Stimulated activated CD8-positive, alpha-beta memory T cell treated with anti-CD3 and anti-CD28 coated beads, Interleukin-12 subunit alpha, Interleukin-12 subunit beta, amount 100 ng/mL, for 1 hour (primary cell): ENCODE measurements at places on chromosomes 11 and 22.

- DNase-seq = no peak
These were observed 3.2 kb downstream of the TSSK2 start for GRCh38 chr22:19134176-19134831.

GRCh38 chr11:133318221-133318620 is 214.1 kb downstream of the OPCML start:
- DNase-seq = no peak

GRCh38 chr11:32213223-32213622 is 122.3 kb downstream of the RCN1 start:
- no peak for DNase-seq

GRCh38 chr11:90500922-90501568 is 278.2 kb upstream of the CHORDC1 start:
- DNase-seq = no peak

DNA sequence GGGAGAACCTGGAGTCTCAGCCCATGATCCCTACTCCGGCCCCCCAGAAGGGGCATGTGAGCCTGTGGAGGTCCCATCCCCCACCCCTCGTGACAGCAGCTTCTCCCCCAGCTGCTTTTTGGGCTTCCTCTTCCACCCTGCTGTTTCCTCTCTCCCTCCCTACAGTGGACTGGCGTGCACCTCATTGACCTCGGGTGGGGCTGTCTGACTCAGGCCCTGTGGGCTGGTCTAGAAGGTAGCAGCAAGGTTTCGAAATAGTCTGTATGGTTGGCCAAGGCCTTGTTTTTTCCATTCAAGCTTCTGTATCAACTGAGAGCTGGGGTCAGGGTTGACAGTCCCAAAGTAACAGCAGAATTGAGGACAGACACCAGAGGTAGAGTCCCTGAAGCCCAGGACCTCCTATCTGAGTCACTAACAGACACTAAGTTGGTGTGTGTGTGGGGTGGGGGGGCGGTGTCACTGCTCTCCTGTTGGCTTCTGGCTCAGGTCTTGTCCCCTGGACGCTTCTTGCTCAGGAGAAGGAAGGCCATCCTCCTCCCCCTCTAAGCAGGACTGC is 7.7 kb downstream of the SLC37A2 start:
- DNase-seq = no peak

- DNase-seq = no peak
These were observed 20.2 kb downstream of the MYBPC3 start for GRCh38 chr11:47332303-47332711.

- no peak for DNase-seq
These were observed 4.7 kb downstream of the SIK2 start for GRCh38 chr11:111606986-111607385.

DNA sequence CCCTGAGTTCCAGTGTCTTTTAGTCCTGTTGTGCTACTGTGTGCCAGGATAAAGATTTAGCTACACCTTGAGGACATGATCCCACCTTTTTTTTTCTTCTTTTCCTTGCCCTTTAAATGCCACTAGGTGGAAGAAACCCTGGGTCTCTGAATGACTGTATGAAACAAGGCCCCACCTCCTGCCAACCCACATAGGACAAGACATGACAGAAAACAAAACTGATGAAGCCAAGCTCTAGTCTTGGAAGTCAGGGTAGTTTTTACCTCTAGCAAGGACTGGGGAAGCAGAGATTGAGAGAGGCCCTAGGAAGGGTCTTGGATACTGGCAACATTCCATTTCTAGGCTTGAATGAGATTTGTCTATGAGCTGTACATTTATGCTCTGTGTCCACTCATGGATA is 410.7 kb downstream of the MIAT start:
- no peak for DNase-seq

DNA sequence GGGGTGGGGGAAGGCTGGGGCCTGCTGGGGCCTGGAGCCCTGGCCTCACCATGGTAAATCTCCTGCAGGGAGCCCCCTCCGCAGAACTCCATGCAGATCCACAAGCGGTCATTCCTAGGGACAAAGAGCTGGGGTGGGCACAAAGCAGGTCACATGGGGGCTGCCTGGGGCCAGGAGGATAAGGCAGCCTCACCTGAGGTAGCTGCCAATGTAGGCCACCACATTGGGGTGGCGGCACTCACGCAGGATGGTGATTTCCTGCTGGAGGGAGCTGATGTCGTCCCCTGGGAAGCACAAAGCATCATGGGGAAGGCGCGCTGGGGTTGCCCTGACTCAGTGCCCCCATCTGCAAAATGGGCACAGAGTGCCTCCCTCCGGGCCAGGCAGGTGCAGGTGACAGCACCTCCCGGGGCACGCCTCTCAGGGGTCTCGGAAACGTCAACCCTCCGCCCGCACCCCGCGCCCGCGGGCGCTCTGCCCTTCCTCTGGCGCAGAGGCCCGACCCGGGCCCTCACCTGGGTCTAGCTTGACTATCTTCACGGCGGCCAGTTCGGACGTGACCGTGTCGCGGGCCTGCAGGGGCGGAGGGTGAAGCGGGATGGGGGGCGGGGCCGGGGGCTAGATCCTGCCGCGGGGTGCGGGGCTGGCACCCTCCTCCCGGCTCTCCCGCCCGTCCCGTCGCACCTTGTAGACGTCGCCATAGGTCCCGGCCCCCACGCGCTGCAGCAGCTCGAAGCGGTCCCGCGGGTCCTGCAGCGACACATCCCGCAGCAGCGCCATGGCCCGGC is 450 bp downstream of the MAP4K2 start:
- no peak for DNase-seq

- DNase-seq = no peak
These were observed 519 bp upstream of the PDE3B start for GRCh38 chr11:14642873-14643696.

DNA sequence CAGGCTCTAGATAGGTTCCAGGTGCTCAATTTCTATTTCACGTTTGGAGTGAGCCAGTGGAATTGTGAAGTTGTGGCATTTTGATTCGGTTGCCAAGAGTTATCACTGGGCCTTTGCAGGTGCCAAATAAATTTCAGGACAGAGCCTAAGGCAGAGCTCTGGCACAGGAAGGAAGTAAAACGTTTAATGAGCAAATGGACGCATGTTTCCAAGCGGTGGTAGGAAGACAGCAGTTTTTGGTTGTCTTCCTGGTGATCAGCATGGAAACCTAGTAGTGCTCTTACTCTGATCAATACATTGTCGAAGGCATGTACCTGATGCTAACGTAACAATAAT is 452 bp downstream of the BIRC3 start:
- DNase-seq = no peak

DNA sequence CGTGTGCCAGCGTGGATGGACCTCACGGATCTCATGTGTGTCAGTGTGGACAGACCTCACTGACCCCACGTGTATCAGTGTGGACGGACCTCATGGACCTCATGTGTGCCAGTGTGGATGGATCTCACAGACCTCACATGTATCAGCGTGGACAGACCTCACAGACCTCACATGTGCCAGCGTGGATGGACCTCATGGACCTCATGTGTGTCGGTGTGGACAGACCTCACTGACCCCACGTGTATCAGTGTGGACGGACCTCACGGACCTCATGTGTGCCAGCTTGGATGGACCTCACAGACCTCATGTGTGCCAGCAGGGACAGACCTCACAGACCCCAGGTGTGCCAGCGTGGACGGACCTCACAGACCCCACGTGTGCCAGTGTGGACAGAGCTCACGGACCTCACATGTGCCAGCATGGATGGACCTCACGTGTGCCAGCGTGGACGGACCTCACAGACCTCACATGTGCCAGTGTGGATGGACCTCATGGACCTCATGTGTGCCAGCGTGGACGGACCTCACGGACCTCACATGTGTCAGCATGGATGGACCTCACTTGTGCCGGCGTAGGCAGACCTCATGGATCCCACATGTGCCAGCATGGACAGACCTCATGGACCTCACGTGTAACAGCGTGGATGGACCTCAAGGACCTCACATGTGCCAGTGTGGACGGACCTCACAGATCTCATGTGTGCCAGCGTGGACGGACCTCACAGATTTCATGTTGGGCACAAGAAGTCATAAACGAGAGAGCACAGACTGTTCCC is 18.2 kb downstream of the TTLL8 start:
- DNase-seq = no peak

DNA sequence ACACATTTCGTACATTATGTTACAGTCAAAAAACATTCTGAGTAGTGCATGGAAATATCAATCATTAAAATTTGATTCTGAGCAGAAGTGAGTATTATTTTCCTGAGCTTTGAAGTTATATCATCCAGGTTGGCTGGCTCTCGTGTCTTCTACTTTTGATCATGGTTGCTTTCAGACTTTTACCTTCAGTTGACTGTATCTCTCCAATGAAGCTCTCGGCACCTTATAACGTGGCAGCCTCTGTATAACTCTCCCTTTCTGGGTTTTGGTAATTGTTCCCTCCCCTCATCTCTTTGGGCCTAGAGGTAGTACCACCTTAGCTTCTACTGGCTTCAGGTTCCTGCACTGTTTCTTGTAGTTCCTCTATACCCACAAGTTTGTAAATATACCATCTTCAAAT is 12.2 kb downstream of the SFI1 start:
- no peak for DNase-seq

DNA sequence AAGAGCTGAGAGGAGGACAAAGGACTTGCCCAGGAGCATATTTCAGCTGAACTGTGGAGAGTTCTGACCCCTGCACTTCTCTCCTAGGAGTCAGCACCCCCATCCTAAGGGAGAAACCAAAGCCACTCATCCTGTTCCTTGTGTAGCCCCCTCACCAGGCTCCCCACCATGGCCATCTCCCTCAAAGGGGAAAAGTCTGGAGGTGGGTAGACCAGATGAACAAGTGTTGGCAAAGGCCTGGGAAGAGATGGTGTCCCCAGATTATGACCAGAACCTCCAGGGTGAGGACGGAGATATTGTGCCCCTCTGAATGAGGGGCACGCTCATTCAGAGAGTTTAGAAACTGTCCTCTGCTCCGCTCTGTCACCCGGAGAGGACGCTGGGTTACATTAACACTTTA is 880.0 kb downstream of the BRD1 start:
- no peak for DNase-seq

GRCh38 chr11:36953976-36954375 is 355.9 kb upstream of the RAG2 start:
- DNase-seq = no peak

- no peak for DNase-seq
These were observed 497.2 kb downstream of the NTM start for GRCh38 chr11:131867457-131868257.
